ENCODE measurements at places on chromosomes 12 and 14.

GRCh38 chr12:124506145-124506831, 61.1 kb downstream of the NCOR2 start:
- no peak for DNase-seq

DNA sequence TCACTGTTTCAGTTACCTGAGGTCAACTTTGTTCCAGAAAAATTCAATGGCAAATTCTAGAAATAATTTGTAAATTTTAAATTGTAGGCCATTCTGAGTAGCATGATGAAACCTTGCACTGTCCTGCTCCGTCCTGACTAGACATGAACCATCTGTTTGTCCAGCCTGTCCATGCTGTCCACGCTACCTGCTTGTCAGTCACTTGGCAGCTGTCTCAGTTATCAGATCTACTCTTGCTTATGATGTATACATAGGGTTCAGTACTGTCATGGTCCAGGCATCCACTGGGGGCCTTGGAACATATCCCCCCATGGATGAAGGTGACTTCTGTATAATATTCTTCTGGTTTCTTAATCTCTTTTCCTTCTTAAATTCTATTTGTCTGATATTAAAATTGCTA, 14.1 kb upstream of the EVL start:
- no peak for DNase-seq

- no peak for DNase-seq
Measured at GRCh38 chr14:38790916-38791315, 312.1 kb downstream of the SEC23A start.

DNA sequence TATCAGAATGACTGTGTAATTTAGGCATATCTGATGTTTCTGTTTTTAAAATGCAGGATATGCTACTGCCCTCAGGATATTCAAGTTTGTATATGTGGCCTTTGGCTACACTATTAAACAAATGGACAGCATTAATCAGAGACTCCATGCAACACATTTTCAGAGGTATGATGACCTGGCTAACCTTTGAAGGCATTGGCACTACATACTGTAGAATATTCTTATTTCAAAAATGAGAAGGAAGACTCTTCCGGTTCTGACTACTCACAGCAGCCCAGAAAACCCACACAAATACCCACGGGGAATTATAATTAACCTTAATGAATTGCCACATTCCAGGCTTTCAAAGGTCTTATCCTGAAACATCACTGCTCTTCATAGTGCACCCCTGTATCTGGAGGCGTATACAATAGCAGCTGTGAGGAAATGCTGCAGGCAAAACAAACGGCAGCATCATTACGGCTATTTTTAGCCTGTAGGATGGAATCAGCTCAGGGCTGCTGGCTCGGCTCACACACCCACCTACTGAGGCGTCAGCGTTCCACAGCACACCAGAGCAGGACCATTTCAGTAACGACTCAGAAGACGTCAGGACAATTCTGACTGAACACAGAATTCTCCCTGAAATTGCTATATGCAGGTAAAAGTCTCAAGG, 648.5 kb downstream of the RPS29 start:
- DNase-seq, result no peak

GRCh38 chr12:22356231-22356630, 21.7 kb upstream of the ST8SIA1 start:
- DNase-seq, result no peak

DNA sequence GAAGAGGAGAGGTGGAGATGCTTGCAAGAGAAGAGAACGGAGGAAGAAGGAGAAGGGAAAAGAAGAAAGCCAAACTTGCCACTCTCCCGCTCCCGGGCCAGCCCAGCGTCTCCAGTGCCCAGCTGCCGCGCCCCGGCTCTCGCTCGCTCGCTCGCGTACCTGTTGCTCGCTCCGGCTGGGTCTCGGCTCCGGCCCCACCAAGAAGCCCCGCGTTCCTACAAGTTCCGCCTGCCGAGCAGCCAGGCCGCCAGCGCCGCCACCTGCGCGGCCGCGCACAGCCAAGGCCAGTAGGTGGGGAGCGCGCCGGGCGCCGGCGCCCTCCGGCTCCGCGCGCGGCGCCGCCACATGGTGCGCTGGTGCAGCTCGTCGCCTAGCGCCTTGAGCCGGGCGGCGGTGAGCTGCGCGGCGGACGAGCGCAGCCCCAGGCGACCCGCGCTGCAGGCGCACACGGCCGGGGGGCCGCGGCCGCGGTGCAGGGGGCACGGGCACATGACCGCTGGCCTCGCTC, 370 bp downstream of the HRK start:
- peak; percentile 59 for DNase-seq

DNA sequence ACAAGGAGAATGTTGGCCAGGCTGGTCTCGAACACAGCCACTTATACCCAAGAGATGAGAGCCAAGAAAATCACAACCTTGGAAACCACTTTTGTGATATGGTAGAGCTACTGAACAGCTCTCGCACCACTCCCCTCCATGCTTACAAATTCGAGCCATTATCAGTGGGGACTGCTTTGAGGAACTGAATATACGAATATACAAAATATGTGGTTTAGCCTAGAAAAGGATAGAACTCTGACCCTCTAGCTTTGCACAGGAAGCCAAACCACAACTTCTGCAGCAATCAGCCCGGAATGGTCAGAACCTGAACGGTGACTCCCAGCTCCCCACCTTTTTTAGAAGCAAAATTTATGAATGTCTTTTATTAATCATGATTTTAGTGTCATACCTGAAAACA, 129.8 kb upstream of the TMEM132C start:
- DNase-seq, result no peak

DNA sequence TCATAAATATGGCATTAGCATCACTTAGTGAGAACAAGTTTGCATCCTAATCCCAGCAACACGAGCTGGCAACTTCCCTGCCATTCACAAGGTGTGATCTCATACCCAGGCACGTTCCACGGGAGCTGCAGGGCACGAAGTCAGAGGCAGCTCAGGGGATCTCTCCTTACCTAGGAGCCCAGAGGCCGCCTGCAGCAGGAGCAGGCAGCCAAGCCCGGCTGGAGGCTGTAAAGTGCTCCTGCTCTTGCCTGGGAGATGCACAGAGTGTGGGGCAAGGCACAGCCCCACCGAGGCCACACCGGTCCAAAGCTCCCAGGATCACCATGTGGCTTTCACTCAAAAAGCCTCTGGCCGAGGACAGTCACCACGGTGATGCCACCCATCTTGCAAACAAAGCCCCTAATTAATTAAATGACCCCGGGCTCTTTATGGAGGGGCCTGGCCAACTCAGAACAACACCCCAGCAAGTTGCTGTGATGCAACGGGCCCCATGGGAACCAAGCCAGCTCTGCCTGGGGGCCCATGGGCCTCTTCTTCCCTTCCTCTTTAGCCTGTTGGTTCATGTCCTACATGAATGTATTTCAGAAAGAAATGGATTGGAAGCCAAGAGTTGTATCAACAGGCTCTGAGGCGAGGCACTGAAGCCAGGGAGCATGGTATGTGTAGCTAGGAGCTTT, 26.5 kb downstream of the NUAK1 start:
- DNase-seq, result no peak

- DNase-seq, result no peak
Measured at GRCh38 chr12:88753066-88753465, 172.8 kb upstream of the KITLG start.

DNA sequence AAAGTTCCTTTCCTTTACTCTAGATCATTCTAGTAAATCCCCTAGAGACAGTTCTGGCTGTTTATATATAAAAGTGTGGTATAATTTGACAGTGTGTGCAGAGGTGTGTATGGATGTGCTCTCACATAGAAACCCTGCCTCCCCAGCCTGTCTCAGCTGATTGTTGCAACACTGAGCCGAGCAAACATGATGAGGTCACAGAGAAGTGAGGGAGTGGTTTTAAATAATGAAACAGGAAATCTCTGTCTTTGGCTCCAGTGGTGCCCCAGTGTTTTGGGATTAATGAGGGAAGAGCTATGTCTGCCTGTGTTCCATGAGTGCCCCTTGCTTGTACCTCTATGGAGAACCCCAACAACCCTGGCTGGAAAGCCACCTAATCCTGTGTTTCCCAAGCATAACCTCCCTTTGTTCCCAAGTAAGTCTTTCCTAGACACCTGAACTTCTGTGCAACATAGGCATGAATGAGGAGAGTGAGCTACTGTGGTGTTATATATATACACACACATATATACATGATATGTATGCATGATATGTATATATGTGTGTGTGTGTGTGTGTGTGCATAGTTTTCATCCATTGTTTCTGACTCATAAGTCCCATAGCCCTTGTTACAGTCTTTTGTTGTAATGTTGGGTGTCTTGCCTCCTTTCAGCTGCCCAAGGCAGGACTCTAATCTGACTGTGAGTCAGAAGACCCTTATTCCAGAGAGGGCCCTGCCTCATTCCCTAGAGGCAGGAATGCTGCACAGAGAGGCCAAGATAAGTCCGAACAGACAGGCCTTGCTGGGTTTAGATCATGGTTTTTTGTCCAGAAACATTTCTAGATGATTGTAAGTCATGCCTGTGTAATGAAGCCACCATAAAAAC, 18.0 kb downstream of the TRAF3 start:
- no peak for DNase-seq
